ENCODE measurements at places on chromosomes 1 and 21.
A peak's percentile ranks its signal among the peaks of the same experiment; 100 is the strongest.

- DNase-seq, result no peak
Measured at GRCh38 chr1:19850214-19850613, 32.0 kb upstream of the OTUD3 start.

GRCh38 chr1:205444300-205444930 lies 11.4 kb downstream of the BLACAT1 start:
- DNase-seq, result no peak

GRCh38 chr1:116104667-116105066 lies 6.5 kb upstream of the MAB21L3 start:
- DNase-seq, result no peak

- DNase-seq, result no peak
Measured at GRCh38 chr1:154463512-154463990, 38.5 kb upstream of the TDRD10 start.

DNA sequence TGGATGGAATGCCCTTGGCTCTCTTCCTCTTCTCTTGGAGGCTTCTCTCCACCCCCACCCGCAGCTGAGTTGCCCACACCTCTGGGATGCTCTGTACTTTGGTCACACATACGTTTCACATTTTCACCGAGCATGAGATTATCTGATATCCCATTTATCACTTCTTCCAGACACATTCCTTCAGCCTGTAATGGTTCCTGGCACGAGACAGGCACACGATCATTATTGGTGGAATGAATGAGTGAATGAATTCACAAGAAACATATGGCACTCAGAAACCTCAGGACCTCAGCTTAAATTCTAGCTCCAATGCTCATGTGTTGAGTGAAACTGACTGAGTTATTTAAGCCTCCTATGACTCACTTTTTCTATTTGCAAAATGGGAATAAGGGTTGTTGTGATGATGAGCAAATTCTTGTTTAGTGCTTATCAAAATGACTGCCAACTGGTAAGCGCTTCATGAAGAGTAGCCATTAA lies 242.7 kb upstream of the JUN start:
- no peak for DNase-seq

DNA sequence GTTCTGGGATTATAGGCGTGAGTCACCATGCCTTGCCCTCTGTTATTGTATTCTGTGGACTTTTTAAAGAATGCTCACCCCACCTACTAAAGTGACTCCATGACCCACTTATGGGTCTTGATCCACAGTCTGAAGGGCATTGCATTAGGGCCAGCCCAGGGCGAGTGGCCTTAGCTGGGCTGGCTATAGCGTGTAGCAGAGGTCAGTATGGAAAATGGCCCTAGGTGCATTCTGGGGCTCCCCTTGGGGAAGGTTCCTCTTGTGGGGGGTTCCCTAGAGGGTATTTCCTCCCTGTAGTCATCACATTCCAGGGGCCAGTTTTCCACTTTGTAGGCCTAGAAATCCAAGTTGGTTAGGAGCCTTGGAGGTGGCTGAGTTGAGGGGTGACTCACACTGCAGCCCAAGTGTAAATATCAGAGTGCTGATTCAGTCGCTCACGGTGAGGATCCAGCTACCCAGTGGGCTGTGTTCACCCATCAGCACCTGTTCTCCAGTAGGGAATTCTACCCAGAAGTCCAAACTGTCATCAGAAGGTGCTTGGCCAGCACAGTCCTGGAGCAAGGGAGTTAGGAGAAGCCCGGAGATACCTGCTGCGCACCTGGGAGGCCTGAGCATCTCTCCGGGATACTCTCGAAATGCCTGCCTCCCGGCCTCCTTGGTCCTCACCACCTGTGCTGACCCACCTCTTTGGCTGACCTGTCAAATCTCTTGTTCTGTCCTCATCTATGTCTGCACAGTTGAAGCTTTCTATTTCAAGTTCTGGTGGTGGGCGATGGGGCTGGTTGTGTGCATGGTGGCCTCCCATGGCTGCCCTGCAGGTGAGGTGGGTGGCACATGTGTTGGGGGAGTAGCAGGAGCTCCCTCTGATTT lies 52.2 kb downstream of the NENF start:
- DNase-seq, result no peak

GRCh38 chr1:219049501-219049900 lies 124.2 kb upstream of the LYPLAL1 start:
- DNase-seq, result no peak

- no peak for DNase-seq
Measured at GRCh38 chr1:94118013-94118412, 2.9 kb downstream of the ABCA4 start.

GRCh38 chr1:153670257-153670858 lies 435 bp downstream of the ILF2 start:
- DNase-seq, result no peak

- no peak for DNase-seq
Measured at GRCh38 chr1:60279798-60280197, 206.2 kb upstream of the C1orf87 start.

GRCh38 chr1:61253912-61254633 lies 171.7 kb downstream of the NFIA start:
- DNase-seq, result no peak

DNA sequence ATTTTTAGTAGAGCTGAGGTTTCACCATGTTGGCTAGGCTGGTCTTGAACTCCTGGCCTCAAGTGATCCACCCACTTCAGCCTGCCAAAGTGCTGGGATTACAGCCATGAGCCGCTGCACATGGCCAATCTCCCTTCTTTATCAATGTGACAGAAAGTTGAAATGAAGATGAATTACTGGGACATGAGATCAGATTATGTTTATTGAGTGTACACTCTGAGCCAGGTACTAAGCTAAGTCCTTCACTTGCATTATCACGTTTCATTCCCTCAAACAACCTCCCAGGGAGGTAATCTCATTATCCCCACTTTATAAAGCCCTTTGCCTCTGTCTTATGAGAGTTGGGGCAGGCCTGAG lies 6.3 kb upstream of the CHI3L2 start:
- DNase-seq, result no peak

DNA sequence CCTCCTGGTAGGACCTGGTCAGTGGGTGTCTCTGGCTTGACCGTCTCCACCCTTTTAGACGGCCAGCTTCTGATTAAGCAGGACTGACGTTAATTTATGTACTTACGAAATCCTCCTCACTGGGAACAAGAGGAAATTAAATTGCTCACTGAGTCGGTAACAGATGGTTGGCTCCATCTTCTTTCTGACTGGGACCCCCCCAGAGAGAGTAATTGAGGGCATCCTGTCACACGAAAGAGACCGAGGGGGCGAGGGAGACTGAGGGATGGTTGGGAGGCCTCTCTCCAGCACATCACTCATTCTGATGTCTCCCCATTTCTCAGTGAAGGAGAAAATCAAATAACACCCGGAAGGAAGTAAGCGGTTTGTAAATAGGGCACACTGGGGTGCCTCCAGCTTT lies 104.8 kb downstream of the OMA1 start:
- no peak for DNase-seq

- no peak for DNase-seq
Measured at GRCh38 chr1:198686069-198686728, 47.4 kb downstream of the PTPRC start.

GRCh38 chr1:11492235-11492634 lies 13.3 kb downstream of the DISP3 start:
- DNase-seq, result no peak

DNA sequence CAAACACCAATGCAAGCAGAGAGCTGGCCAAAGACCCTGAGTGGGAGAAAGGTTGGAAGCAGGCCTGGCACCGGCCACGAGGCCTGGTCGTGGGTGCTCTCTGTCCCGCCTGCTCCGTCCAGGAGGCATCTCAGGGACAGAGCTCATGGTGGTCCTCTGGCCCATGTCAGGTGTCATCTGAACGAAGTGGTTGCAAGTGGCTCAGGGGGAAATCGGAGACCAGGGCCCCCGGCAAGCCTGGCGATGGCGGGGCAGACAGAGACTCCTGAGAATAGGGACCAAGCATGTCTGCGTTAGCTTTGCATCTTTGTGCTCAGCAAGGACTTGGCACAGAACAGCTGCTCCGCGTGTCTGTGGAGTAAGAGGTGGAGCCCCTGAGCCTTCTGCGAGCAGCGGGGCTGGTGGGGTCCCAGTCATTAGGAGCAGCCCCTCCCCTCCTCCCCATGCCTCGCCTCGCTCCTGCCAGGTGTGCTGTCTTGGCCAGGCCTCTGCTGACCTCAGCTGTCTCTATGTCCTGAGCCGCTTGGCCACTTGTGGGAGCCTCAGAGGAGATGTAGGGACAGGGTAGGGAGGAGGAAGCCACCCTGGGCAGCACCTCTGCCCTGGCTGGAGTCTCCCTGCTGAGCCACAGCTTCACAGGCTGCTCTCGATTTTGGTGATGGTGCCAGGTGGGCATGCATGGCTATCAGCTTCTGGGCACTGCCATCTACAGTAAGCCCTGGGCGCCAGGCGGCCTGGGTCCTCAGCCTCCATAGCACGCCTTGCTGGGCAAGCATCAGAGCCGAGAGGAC lies 362.9 kb upstream of the VAMP3 start:
- DNase-seq, result no peak

DNA sequence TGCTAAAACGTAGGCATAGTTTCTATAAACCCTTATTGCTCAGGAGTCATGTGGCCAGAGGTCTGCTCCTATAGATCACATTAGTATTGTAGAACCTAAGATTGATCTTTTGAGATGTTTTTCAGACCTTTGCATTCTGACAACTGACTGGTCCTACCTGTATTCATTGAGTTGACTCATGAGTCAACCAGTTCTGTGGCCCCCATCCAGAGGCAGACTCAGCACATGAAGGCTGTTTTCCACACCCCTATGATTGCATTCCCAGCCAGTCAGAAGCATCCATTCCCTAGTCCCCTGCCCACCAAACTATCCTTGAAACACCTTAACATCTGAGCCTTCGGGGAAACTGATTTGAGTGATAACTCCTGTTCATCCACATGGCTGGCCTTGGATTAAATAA lies 451.7 kb downstream of the SIPA1L2 start:
- no peak for DNase-seq

- peak; percentile 36 for DNase-seq
Measured at GRCh38 chr1:50422946-50423669, at the start of gene DMRTA2. Gene DMRTA2, minus strand, starts transcription at chr1:50423443. Its CDS starts 1,907 bp downstream, at chr1:50421536.

DNA sequence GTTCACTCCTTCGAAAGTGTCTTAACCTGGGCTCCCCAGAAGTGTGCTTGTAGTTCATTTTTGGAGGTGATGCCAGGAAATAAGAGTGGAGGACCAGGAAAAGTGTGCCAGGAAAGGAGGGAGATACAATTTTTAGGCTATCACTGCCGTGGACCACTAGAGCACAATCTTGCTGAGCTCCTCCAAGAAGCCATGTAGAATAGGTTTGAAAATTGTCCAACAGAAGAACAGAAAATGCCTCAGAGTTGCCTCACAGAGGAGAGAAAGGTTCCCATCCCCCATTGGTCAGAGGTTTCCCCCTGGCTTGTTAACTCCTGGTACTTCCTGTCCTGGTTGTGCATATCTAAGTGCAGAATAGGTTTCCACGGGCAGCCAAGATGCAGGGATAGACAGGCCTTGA lies 41.6 kb downstream of the CATSPERE start:
- no peak for DNase-seq

DNA sequence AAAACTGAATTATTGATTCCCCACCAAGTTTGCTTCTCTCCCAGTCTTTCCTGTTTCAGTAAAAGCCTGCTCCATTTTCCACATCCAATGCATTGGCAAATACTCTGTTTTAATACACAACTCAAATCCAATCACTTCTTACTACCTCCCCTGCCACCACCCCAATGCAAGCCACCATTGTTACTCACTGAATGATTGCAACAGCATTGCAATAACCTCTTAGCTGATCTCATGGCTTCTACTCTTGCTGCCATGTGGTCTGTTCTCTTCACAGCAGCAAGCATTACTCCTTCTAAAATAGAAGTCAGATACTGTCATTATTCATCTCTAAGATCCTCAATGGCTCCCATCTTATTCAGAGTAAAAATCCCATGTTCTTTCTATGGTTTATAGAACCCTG lies 123.4 kb downstream of the ATP6V1G3 start:
- DNase-seq, result no peak

DNA sequence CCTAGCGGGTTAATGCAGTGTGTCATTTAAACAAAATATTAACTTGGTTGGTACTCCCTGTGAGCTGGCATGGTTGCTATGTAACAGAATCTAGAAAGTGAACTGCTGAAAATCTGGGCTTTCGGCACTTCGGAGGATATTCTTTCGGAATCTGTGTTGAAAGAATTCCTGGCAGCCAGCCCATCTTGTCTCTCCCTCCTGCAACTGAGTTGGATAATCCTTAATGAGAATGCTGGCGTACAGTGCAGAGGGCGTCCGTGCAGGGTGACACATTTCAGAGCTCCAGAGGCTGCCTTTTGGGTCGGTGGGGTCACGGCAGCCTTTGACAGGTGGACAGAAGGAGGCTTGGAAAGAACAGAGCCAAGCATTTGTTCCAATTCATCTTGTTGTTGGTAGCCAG lies 3.7 kb downstream of the KAZN start:
- DNase-seq, result peak; percentile 21

- DNase-seq, result no peak
Measured at GRCh38 chr1:81007024-81007423, 793.7 kb upstream of the ADGRL2 start.

DNA sequence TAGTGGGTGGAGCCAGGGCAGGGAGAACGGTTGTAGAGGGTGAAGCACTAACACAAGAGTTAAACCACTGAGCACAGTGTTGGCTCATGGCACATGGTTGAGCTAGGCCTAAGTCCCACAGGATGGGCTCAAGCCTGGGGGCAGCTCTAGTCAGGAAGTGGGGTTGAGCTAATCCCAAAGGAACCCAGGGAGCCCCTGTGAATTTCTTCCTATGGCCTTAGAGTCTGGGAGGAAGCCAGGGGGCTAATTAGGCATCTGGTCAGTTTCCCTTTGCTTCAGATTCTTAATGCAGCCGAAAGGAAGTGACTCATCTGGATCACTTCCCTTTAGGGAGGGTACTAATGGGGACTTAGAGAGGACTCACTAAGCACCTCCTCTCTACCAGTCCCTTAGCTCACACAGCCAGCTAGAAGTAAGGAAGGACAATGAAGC lies 10.1 kb downstream of the CFAP45 start:
- no peak for DNase-seq

DNA sequence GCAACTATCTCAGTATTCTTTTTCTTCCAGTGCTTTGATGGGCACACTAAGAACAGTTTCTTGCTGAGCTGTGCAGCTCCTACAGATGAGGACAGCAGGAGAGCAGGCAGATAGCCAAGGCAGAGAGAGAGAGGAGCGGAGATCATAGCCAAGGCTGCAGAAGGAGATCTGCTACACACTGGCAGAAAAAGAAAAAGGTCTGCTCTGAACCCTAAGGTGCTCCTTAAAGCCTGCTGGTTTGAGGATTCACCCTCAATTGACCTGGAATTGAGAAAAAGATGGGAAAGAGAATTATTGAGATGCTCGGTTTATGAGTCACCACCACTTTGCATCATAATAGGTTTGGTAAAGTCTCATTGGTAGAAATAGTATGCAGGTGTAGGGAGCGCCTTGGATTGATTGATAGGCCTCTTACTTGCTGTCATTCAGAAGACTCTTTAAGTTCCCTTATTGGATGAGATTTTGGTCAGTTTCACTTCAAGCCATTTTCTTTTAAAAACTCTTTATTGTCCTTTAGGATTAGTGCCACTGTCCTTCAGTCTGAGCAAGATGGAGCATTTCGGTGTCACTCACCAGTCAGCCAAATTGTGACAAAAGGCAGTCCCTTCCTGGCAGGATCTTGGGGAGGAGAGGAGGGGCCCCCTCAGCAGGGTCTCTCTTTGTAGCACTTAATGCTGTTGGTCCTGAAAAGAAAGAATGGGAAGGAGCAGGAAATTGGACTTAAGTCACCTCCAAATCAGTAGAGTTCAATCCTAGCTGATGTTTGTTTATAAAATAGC lies 685.0 kb downstream of the ADGRL2 start:
- DNase-seq, result peak; percentile 10
